Spleen (tissue), 13 donors: ENCODE measurements at places on chromosomes 5 and 9. TPM values are rescaled to one million over a fixed set of nuclear protein-coding genes. Genes with fewer than 3 reads are reported as not detected.

LCN12 gene
- 0.83 TPM for polyA plus RNA-seq

- H3K27me3 ChIP-seq = no peaks in the 10 kb centered on the region
- H3K36me3 ChIP-seq = no peaks in the 10 kb centered on the region
- H3K4me3 ChIP-seq = no peak overlapping the region
- peak overlapping the region; percentile 28 for H3K27ac ChIP-seq
Measured at GRCh38 chr5:88847420-88847819, 35.6 kb downstream of the MEF2C start.

- no peaks in the 10 kb centered on the region for H3K27me3 ChIP-seq
- no peak for DNase-seq
Measured at GRCh38 chr5:61141801-61142200, 20.5 kb downstream of the SMIM15 start.

DNA sequence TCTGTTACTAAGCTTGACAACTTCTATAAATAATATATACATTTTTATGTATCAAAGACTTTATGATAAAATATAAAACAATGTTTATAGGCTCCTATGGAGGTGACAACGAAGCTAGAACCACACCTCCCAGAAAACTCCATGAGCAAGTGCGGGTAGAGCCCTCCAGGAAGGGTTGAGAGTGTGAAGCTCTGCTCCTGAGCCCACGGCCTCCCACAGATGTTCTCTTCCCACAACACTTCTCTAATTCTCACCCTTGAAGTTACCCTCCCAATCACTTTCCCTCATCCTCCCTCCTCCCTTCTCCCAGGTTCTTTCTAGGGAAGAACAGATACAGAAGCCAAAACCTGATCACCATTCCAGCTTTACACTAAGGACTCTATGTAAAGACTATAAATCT, 427.6 kb downstream of the SPOCK1 start:
- H3K4me3 ChIP-seq = no peak overlapping the region
- no peak for DNase-seq
- no peaks in the 10 kb centered on the region for H3K4me1 ChIP-seq
- H3K27ac ChIP-seq = no peak overlapping the region
- H3K36me3 ChIP-seq = no peaks in the 10 kb centered on the region
- no peaks in the 10 kb centered on the region for H3K27me3 ChIP-seq

GRCh38 chr5:92332039-92332438, 948.9 kb upstream of the ARRDC3 start:
- no peak overlapping the region for H3K4me3 ChIP-seq
- no peaks in the 10 kb centered on the region for H3K36me3 ChIP-seq
- no peaks in the 10 kb centered on the region for H3K4me1 ChIP-seq
- no peak overlapping the region for H3K27ac ChIP-seq

TMEM171 gene
- 1.9 TPM for polyA plus RNA-seq

DNA sequence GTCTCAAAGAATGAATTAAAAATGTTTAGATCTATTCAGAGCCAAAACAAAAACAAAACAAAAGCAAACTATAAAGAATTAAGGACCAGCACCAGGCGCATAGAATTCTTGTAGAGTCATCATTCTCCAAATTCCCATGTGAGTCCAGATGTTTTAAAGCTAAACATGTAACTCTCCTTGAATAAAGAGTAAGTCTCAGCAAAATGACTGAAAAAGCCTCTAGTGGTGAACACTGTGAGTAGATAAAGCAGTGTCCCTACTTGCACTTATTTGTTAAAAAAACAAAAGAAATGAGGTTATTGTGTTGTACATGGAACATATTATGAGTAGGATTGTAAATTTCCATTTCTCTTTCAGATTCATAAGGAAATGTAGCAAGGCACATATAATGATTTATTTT, 44.0 kb downstream of the NNT start:
- H3K4me3 ChIP-seq = no peak overlapping the region
- peaks cover 69% of the 10 kb centered on the region for H3K36me3 ChIP-seq
- H3K4me1 ChIP-seq = no peaks in the 10 kb centered on the region
- no peak overlapping the region for H3K27ac ChIP-seq
- H3K27me3 ChIP-seq = no peaks in the 10 kb centered on the region
- no peak for DNase-seq

- H3K4me3 ChIP-seq = no peak overlapping the region
- no peak overlapping the region for H3K27ac ChIP-seq
- H3K4me1 ChIP-seq = no peaks in the 10 kb centered on the region
- H3K27me3 ChIP-seq = no peaks in the 10 kb centered on the region
- no peaks in the 10 kb centered on the region for H3K36me3 ChIP-seq
- DNase-seq = no peak
Measured at GRCh38 chr9:127137640-127138360, 15.4 kb upstream of the ANGPTL2 start.

- H3K27me3 ChIP-seq = no peaks in the 10 kb centered on the region
- no peak overlapping the region for H3K4me3 ChIP-seq
- no peaks in the 10 kb centered on the region for H3K36me3 ChIP-seq
- DNase-seq = no peak
- H3K4me1 ChIP-seq = no peaks in the 10 kb centered on the region
Measured at GRCh38 chr5:143514616-143515335, 111.3 kb upstream of the NR3C1 start.

- DNase-seq = no peak
- H3K4me3 ChIP-seq = no peak overlapping the region
- H3K27me3 ChIP-seq = no peaks in the 10 kb centered on the region
- H3K4me1 ChIP-seq = peaks cover 54% of the 10 kb centered on the region
- no peak overlapping the region for H3K27ac ChIP-seq
Measured at GRCh38 chr5:43034591-43034968, 5.5 kb downstream of the ANXA2R start.

DNA sequence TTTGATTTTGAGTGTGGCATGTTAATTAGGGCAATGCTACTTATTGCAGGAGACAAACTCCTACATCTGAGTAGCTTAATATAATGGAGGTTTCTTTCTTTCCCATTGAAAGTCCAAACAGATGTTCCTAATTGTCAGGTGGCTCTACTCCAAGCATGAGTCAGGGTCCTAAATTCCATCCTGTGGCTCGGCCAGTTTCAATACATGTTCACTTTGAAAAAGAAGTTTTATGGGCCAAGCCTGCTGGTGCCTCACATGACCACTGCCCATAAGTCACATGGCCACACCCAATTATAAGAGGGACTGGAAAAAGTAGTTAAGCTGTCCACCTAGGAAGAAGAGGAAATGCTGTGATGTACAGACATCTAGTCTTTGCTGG, 170.4 kb downstream of the ARRDC3 start:
- H3K36me3 ChIP-seq = no peaks in the 10 kb centered on the region
- H3K27me3 ChIP-seq = no peaks in the 10 kb centered on the region
- DNase-seq = no peak
- H3K4me3 ChIP-seq = no peak overlapping the region
- H3K4me1 ChIP-seq = no peaks in the 10 kb centered on the region

- no peak overlapping the region for H3K27ac ChIP-seq
- no peaks in the 10 kb centered on the region for H3K27me3 ChIP-seq
- H3K4me1 ChIP-seq = no peaks in the 10 kb centered on the region
- no peak for DNase-seq
- no peak overlapping the region for H3K4me3 ChIP-seq
Measured at GRCh38 chr5:42599106-42599505, 157.5 kb upstream of the CCDC152 start.

- DNase-seq = no peak
- H3K27ac ChIP-seq = no peak overlapping the region
- H3K36me3 ChIP-seq = no peaks in the 10 kb centered on the region
- no peak overlapping the region for H3K4me3 ChIP-seq
- H3K27me3 ChIP-seq = no peaks in the 10 kb centered on the region
Measured at GRCh38 chr5:16557477-16557876, 59.3 kb downstream of the RETREG1 start.

DNA sequence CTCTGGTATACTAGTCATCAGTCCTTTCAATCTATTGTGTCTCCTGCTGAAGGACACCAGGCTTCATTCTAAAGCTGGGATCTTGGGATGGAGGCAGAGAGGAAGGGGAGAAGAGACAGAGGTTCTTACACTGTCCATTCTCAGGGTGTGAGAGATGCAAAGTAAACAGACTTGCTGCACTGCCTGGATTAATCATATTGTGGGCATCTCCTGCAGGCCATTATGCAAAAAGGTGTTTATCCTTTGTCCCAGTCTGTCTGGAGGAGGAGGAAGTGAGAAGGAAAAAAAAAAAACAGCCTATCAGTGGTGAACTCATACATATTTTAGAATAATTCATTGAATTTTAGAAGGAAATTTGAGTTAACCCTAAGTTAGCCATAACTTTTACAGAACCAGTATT, 92.9 kb upstream of the TNPO1 start:
- no peak overlapping the region for H3K4me3 ChIP-seq
- DNase-seq = no peak
- H3K27me3 ChIP-seq = no peaks in the 10 kb centered on the region
- H3K36me3 ChIP-seq = no peaks in the 10 kb centered on the region
- H3K4me1 ChIP-seq = no peaks in the 10 kb centered on the region

BNC2 gene
- 0.07 TPM for polyA plus RNA-seq

DNA sequence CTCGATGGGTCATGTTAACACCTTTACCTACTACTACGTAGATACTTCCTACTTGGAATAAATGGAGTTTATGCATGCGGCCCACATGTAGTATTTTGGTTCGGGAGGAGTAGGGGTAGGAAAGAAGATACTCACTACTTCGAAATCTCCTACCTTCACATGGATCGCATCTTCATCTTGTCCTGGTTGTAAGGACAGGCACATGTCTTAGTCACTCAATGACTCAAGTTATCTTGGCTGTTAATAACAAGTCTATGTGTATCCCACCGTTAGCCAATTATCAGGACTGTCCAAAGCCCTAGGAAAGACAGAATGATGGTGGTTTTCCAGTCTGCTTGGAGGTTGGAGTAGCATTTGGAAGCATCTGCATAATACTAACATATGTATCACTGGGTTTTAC, 24.1 kb downstream of the CMYA5 start:
- no peaks in the 10 kb centered on the region for H3K27me3 ChIP-seq
- H3K36me3 ChIP-seq = no peaks in the 10 kb centered on the region

GRCh38 chr5:151632524-151632923, 41.4 kb upstream of the FAT2 start:
- H3K27ac ChIP-seq = no peak overlapping the region
- DNase-seq = no peak

TMC1 gene
- 0.16 TPM for polyA plus RNA-seq

KIF27 gene
- polyA plus RNA-seq = 0.83 TPM

C5orf46 gene
- polyA plus RNA-seq = not detected

DNA sequence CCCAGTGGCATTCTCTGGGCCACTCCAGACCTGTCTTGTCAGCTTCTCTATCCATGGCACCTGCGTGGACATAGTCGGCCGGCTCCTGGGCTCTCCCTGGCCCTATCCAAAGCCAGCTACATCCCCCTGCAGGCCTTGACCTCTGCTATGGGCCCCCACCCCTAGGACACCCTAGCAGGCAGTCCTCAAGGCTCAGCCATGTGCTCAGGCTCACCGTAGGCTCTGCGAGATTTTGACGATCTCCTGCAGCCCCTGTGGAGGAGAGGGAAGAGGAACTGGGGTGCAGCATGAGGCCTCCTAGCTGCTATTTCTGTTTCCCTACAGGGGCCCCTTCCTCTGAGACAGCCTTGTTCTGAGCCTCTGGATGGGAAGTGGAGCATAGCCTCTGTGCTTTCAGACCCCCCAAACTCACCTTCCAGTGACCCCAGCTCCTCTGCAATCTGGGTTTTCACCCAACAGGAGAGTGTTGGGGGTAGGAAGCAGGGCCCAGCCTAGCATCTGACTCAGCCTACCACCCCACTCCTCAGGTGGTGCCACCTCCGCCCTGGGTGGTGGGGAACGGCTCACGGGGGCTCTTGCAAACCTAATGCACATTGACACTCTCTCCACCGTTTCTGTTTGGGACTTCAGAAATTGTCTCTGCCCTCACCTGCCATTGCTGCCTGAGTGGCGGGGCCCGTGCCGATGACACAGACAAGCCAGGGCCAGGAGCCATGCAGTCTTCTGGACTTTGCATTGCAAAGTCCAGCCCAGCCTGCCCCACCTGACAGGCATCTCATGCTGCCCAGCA, 36.7 kb downstream of the HRH2 start:
- H3K4me3 ChIP-seq = no peak overlapping the region
- H3K27ac ChIP-seq = peak overlapping the region; percentile 90
- H3K4me1 ChIP-seq = no peaks in the 10 kb centered on the region

WNT8A gene
- 0.05 TPM for polyA plus RNA-seq

- H3K4me1 ChIP-seq = no peaks in the 10 kb centered on the region
- no peak overlapping the region for H3K27ac ChIP-seq
Measured at GRCh38 chr5:63125862-63126261, 547.2 kb downstream of the LRRC70 start.

DNA sequence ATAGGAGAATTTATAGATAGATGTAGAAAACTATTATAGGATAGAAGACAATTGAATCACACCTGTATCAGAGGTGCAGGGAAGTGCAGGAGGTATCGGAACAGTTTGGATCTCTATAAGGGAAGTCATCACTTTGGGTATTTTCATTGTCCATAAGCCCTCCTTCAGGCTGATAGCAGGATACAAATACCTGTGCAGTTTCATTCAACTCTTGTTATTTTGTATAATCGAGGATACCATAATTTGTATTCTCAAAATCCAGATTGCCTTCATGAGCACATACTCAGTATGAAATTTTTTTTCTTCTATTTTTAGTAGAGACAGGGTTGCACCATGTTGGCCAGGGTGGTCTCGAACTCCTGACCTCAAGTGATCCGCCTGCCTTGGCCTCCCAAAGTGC, 289.1 kb downstream of the AOPEP start:
- peaks cover 3% of the 10 kb centered on the region for H3K4me1 ChIP-seq
- H3K27me3 ChIP-seq = no peaks in the 10 kb centered on the region
- H3K4me3 ChIP-seq = no peak overlapping the region

TNFSF8 gene
- polyA plus RNA-seq = 16.0 TPM

PPIC gene
- 5.9 TPM for polyA plus RNA-seq

DNA sequence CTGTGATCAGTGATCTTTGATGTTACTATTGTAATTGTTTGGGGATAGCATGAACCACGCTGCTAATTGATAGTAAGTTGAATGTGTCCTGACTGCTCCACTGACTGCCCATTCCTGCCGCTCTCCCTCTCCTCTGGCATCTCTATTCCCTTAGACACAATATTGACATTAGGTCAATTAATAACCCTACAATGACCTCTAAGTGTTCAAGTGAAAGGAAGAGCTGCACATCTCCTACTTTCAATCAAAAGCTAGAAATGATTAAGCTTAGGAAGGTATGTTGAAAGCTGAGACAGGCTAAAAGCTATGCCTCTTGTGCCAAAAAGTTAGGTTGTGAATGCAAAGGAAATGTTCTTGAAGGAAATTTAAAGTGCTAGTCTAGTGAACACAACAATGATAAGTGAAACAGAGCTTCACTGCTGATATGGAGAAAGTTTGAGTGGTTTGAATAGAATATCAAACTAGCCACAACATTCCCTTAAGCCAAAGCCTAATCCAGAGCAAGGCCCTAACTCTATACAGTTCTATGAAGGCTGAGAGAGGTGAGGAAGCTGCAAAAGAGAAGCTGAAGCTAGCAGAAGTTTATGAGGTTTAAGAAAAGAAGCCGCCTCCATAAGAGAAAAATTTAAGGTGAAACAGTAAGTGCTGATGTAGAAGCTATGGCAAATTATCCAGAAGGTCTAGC, 12.9 kb downstream of the CLINT1 start:
- no peaks in the 10 kb centered on the region for H3K4me1 ChIP-seq
- H3K4me3 ChIP-seq = no peak overlapping the region
- no peak overlapping the region for H3K27ac ChIP-seq
- no peak for DNase-seq

MAST4 gene
- 9.2 TPM for polyA plus RNA-seq

- no peaks in the 10 kb centered on the region for H3K27me3 ChIP-seq
- H3K27ac ChIP-seq = no peak overlapping the region
- H3K4me3 ChIP-seq = no peak overlapping the region
Measured at GRCh38 chr5:117892360-117892759, 1096.0 kb downstream of the DTWD2 start.

SUSD3 gene
- 50.4 TPM for polyA plus RNA-seq
